Natural killer cell treated with Interleukin-12 subunit alpha and Interleukin-12 subunit beta and Interleukin-15 and Interleukin-18, amount 100 ng/mL, for 72 hours (primary cell): ENCODE measurements at places on chromosomes 4 and X. TPM values are rescaled to one million over a fixed set of nuclear protein-coding genes. Genes with fewer than 3 reads are reported as not detected.

The GAGE13 gene
- not detected for total RNA-seq

The INTU gene
- total RNA-seq = 0.81 TPM

The SPANXA1 gene
- not detected for total RNA-seq

The WFS1 gene
- total RNA-seq = 3.1 TPM

The FGFBP2 gene
- total RNA-seq = 5.1 TPM

The ITGB1BP2 gene
- total RNA-seq = 2.5 TPM

The ZFP92 gene
- total RNA-seq = 3.3 TPM

The PTCHD1 gene
- total RNA-seq = not detected

The BEND4 gene
- total RNA-seq = 0.11 TPM

DNA sequence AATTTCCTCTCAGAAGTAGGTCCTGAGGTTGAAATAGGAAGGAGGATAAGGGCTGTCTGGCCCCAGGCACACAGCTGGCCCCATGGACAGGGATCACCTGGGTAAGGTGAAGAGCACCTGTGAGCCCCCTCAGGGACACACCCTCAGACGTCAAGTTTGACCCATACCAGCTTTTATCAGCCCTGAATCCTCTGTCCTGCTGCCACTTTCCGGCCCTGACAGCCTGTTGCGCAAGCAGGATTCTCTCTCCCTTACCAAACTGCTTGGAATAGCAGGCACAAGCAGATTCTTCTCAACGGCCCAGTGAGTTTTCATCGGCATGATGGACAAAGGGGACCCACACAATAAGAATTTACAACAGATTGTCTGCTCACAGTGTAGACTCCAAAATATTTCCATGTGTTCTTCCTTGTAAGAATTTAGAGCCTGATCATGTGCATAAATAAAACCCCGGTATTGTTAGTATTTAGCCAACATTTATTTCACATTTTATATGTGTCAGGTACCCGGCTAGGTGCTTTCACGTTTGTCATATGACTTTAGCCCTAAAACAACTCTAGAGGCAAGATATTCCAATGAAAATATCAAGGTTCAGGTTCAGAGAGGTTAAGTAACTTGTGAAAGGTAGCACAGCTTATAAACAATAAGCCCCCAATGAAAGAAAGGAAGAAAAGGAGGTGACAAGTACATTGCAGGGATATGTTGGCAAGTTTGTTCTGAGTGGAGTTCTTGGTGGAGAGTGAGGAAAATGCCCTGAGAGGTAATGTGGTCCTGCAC lies 107.2 kb upstream of the KIT start:
- DNase-seq = no peak

- no peak for DNase-seq
Observed at GRCh38 chr4:76445911-76446310, 10.9 kb downstream of the SHROOM3 start.

- no peak for DNase-seq
Observed at GRCh38 chrX:133849676-133850075, 135.7 kb downstream of the GPC3 start.

DNA sequence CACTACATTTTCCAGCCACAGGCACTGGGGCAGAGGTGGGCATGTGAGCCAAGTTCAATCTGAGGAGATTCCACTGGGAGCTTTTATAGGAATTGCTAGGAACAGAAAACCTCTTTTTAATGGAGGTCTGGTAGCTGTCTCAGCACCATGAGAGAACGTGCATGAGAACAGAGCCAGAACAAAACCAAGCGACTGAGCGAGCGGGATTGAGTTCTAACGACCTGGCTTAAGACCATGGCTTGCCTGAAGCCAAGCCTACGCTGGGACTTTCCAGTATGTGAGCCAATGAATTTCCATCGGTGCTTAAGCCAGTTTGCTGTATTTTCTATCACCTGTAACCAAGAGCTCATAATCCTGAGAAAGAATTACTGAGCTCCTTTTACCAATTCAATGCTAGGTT lies 183.7 kb downstream of the NR3C2 start:
- DNase-seq = no peak

DNA sequence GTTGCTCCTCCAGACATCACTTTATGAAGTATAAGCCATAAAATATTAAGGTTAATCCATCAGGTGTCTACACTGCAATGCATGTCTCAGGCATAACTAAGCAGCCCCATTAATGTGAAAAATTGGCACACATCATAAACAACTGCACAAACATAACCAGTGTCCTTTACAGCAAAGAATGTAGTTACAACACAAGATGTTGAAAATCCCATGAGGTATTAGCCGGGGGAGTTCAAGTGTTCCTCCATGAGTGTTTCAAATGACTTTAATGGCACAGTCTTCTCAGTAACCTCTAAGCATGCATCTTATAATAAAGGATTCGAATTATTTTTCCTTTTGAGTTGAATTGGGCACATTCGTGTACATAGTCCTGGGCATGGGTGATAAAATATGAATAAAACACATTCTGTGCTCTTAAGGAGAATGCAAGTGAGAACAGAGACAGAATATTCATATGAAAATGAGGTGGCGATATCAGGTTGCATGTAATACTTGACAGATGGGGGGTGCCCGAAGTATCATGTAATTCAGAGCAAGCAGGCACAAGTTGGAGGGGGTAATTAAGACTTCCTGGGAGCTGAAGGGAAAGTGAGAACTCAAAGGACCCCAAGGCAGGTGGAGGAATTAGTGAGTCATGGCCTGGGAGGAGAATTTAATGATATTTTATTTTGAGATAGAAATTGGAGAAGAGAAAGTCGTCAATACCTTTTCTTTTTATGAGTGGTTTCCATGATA lies 18.2 kb upstream of the VCX2 start:
- no peak for DNase-seq

GRCh38 chrX:134396174-134396573 lies 63.8 kb upstream of the HPRT1 start:
- DNase-seq = no peak

DNA sequence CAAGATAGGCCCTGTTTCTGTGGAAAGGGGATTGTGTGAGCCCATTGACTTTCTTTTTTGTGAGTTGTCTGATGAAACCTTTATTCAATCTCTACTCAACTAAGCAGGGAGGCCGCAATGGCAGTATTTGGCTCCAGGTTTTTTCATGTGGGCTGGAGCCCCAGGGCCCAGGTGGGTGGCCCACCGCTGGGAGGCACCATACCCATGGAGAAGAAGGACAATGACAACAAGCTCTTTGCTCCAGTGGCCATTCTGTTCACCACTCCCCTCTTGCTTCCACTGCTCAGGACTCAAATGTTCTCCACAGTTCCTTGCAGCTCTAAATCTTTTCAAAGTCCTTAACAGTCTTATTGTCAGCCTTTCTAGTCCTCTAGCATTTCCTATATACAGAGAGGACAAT lies 54.1 kb downstream of the HOPX start:
- peak; percentile 39 for DNase-seq

- DNase-seq = no peak
Observed at GRCh38 chrX:22171287-22172060, 101.2 kb upstream of the CBLL2 start.

- DNase-seq = no peak
Observed at GRCh38 chr4:1137063-1137776, 23.9 kb upstream of the RNF212 start.

DNA sequence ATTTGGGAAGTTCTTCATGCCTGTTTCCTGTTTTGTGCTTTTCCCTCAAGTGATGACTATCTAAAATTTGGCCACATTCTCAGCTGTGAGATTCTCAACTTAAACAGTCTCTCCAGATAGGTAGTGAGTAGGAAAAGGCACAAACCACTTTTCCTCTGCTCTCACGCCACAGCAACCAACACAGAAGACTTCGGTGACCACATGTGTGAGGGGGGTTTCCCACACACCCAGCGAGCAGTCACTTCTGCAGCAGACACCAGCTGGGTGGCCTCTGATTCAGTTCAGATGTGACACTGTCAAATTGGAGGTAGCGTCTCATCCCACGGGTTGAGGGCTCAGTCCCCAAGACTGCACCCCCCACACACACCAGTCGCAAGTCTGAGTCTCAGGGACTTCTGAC lies 25.1 kb upstream of the CLDN34 start:
- peak; percentile 82 for DNase-seq

- no peak for DNase-seq
Observed at GRCh38 chrX:38211891-38212635, 8.6 kb downstream of the SRPX start.

DNA sequence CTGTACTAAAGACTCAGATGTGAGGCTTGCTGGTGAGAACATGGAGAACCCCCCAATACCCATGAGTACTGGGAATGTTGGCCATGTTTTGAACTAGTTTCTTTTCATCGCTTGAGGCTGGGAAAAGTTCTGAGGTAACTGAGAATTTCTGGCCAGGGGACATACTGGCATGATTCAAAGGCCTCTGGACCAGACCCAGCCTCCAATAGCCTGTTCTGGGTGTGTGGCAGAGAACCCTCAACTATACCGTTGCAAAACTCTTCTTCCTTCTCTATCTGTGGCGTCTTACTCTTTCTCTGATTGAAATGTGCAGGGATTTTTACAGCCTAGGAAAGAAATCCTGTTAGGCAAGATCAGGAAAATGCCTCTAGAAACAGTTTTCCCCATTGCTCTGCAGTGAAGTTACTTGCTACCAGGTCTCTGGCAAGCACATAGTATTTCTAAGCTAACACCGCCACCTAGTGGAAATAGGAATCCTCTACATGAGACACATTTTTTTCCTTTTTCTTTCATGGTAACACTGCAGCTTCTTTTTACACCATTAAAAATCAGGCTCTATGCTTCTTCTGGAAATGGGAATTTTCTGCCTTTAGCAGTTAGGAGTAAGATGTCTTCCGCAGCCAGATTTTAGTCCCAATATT lies 170.7 kb upstream of the ZCCHC13 start:
- peak; percentile 64 for DNase-seq

DNA sequence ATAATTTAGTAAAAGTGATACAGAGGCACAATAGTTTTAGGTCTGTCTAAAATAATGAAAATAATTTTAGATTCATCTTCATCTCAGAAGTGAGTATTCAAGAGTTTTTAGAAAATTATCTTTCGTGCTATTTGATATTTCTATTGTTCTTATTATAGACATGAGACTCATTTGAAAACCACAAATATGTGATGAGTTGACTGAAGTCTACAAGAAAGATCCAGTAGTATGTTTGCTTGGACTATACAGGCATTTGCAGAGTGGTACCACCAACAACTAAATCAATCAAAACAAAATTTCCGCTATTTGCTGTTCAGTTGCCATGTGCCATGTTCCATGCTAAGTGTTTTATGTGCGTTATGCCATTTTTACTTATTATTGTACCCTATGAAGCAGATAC lies 1318.5 kb downstream of the STIM2 start:
- DNase-seq = no peak

DNA sequence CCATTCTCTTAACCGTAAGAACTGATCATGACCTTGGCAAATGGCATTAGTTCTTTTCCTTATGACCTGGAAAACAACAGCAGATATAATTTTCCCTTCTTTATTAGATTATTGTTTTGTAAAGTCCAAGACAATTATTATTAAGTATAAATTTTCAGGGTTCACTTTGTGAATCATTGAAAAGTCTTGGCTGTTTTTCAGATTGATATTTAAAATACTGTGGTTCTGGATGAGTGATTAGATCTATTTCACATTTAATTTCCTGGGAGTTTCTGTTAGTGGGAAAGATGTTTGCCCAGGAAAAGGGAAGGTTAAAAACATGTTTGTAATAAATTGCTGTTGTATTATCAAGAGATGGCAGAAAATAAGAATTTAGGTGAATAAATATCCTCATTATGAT lies 194.9 kb downstream of the TLL1 start:
- no peak for DNase-seq

DNA sequence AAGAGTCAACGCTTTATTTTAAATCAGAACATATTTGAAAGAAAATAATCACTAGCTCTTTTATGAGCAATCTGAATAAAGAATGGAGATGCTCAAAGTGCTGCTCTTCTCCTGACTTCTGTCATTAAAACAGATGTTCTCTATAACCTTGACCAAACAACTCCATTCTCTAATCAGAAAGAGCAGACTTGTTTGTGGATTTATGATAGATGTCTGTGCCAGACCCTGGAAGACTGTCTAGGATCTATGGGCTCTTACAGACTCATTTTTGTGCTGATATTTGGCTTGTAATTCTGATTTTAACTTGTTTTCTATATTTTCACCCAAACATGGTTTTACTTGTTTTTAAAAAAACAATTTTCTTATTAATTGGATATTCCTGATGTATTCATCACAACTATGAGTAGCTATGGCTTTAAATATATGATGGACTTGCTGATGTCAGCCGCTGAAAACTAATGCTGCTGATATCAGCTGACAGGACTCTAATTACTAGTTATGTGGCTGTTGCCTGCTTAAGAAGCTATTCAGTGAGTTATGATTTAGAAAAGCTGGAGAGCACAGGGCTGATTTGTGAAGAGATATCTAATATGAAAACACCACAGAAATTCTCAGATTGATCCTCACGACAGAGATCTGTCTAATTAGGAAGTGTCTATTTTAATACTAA lies 31.6 kb upstream of the MAML3 start:
- no peak for DNase-seq

DNA sequence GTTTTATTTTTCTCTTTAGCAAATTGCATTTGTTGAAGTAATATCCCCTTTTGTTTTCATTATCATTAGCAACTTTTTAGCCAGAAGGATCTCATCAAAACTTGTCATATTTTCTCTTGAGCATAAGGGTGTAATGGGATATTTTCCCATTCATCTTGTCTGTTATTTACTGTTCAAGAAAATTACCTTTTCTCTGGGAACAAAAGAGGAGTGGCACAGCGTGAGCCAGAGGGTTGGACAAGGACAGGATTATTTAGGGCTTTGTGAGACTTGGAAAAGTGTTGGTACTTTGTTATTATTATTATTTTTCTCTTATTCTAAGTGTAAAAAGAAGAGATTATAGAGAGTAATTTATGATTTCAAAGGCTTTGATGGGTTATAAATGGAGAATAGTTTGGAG lies 135.9 kb downstream of the PRKX start:
- no peak for DNase-seq
